CD4-positive, CD25-positive, alpha-beta regulatory T cell (primary cell): ENCODE measurements at places on chromosomes 11 and 22. TPM values are rescaled to one million over a fixed set of nuclear protein-coding genes. Genes with fewer than 3 reads are reported as not detected.

CSF2RB gene
- 10.3 TPM for polyA plus RNA-seq

PANX3 gene
- not detected for polyA plus RNA-seq

DNA sequence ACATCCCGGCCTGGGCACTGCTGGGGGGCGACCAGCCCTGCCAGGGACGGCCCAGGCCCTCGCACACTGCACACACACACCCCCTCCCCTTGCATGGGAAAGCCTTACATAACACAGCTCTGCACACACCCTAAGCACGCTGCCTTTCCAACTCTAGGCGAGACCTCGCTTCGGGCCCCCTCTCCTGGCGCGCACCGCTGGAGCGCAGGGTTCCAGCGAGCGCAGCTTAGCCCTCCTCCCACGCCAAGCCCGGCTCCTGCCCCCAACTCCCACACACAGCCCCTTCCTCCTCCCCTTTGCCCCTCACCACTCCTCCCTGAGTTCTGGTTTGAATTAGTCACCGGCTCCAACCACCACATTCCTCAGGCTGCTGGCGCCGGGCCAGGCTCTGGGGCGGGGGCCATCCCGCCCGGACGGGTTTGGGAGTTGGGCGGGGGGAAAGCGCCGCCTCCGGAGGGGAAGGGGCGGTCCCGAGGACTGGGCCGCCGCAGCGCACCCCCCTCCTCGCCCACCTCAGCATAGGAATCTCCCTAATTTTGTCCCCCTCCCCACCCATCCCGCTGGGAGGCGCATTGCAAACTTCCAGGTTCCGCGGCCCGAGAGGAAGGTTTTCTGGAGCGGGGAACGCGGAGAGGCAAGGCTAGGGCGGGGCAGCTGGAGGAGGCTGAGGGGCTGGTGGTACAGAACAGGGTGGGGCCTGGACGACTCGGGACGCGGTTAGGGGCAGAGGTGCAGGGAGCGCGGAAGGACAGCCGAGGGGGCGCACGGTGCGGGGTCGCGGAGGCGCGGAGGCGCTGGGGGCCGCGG, 966 bp downstream of the AHNAK start:
- H3K27me3 ChIP-seq, result no peaks in the 10 kb centered on the region
- peak overlapping the region; percentile 88 for H3K27ac ChIP-seq
- H3K36me3 ChIP-seq, result no peaks in the 10 kb centered on the region
- no peak for DNase-seq

GRCh38 chr22:49103314-49104059, 724.2 kb downstream of the BRD1 start:
- no peak overlapping the region for H3K4me3 ChIP-seq
- H3K27ac ChIP-seq, result no peak overlapping the region
- H3K27me3 ChIP-seq, result no peaks in the 10 kb centered on the region
- no peaks in the 10 kb centered on the region for H3K36me3 ChIP-seq

- H3K4me3 ChIP-seq, result no peak overlapping the region
- DNase-seq, result no peak
- H3K27me3 ChIP-seq, result no peaks in the 10 kb centered on the region
- H3K4me1 ChIP-seq, result no peaks in the 10 kb centered on the region
- H3K36me3 ChIP-seq, result peaks cover 17% of the 10 kb centered on the region
These were observed 42.3 kb upstream of the RBX1 start for GRCh38 chr22:40908895-40909294.

DNA sequence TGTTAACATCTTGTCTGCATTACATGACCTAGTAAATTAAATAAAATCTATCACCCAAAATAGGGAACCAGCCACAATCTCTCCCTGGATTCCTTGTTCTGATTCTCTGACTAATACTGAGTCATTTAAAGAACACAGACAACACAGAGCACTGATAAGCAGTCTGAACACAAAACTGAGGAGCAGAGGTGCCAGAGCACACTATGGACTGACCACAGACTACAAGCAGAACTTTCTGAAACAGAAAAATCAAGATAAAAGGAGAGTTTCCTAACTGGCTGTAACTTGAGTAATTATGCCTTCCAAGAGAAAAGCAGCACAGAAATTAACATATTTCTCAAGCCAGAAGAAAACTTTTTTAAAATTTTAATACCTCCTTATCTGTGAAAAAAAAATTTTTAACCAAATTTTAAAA, 128.8 kb downstream of the SGSM3 start:
- no peak for DNase-seq
- H3K36me3 ChIP-seq, result no peaks in the 10 kb centered on the region
- H3K27me3 ChIP-seq, result no peaks in the 10 kb centered on the region
- H3K27ac ChIP-seq, result no peak overlapping the region
